ENCODE measurements at places on chromosomes 6 and 20.

DNA sequence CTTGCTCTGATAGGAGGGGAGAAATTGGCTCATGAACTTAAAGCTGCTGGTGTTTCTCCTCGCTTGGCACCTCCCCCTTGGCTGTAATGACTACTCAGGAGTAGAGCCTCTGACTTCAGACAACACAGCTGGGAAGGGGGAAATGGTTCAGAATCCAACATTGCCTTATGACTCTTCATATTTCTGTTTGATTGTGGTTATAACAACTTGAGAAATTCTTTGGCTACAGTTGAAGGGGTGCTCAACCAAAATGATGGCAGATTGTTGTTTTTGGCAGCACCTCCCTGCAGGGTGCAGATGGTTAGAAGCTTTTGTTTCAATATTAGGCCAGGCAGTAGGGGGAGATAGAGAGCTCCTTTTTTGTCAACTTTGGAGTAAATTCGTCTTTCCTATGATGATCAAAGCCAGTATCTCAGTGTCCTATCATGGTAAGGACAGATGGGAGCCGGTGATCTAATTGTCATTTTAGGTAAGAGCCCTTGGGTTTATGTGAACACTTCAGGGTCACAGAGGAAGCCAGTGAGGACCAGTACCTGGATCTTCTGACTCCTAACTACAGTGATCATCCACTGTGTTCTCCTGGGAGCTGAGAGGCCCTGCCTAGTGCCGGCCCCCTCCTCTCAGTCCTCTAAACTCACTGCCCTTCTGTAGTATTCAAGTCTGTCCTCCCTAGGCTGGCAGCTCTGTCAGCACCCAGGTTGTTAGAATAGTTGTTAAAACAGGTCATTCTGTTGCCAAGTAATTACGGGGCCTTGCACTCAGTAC lies 39.9 kb downstream of the RPRD1B start:
- peak; percentile 12 for DNase-seq

DNA sequence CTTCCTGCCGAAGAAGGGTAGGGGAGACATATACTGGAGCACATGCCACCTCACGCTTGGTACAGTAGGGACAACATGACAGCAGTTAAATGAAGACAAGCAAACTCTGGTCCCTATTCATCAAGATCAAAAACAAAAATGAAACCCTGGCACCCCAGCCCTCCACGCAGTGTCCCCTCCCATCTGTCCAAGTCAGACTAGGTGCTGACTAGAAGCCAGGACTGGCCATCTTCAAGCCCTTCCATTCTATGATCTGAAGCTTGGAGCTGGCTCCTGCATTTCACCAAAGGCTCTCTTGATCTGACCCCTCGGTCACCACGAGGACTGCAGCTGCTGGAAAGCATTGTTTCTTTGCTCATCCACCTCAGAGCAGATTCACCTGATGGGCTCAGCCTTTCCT lies 158.9 kb upstream of the GGTLC1 start:
- DNase-seq: no peak

DNA sequence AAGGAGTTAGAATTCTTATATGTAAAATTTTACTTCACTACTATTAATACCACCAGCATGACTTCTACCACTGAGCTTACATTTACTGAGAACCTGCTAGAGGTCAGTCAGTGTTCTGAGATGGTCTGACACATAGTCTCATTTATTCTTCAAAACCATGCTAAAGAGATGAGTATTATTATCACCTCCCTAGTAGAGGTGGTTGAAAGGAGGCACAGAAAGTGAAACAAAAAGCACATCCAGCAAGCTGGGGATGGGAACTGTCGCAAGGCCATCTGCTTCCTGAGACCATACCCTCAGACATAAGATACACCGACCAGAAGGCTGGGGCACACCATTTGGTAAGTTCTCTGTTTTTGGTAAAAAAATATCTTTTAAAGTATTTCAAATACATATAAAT lies 137.7 kb downstream of the INSM1 start:
- DNase-seq: no peak

- peak; percentile 27 for DNase-seq
These were observed 34.0 kb downstream of the ZC3H12D start for GRCh38 chr6:149450679-149451375.
